ENCODE measurements at places on chromosomes 7 and 10.

DNA sequence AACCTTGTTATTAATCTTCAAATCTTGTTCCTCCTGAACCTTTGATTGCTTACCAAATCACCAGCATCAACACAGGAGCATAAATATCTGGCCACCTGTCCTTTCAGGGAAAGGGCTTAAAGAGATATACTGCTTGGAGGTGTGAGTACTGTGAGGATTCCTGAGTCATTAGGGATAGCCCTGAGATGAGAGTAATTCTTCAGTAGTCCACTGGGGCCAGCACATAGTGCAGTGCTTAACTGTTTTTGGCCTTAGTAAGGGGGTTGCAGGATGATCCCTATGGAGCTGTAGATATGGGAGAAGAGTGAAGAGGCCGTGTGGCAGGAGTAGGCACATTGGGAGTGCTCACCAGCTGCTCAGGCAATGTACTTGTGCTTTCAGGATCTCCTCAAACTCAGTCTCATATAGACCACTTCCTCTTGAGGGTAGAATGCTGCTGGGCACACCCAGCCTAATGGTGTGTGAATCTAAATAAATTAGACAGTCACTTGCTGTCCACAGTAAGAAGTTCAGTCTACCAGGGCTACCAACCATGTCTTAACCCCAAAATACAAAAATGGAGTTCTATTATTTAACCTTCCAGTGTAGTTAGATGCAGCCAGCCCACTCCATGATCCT, 26.5 kb upstream of the GPR141 start:
- DNase-seq = no peak

DNA sequence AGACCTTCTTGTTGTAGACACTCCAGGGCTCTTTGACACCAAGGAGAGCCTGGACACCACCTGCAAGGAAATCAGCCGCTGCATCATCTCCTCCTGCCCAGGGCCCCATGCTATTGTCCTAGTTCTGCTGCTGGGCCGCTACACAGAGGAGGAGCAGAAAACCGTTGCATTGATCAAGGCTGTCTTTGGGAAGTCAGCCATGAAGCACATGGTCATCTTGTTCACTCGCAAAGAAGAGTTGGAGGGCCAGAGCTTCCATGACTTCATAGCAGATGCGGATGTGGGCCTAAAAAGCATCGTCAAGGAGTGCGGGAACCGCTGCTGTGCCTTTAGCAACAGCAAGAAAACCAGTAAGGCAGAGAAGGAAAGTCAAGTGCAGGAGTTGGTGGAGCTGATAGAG, 5.5 kb downstream of the GIMAP7 start:
- no peak for DNase-seq

- DNase-seq = no peak
Measured at GRCh38 chr7:106795877-106796231, 69.2 kb upstream of the PIK3CG start.

- no peak for DNase-seq
Measured at GRCh38 chr10:51986516-51986915, 287.1 kb upstream of the CSTF2T start.

- DNase-seq = no peak
Measured at GRCh38 chr10:97003151-97003803, 171.2 kb downstream of the LCOR start.

GRCh38 chr7:2520131-2520760, 672 bp downstream of the LFNG start:
- no peak for DNase-seq

DNA sequence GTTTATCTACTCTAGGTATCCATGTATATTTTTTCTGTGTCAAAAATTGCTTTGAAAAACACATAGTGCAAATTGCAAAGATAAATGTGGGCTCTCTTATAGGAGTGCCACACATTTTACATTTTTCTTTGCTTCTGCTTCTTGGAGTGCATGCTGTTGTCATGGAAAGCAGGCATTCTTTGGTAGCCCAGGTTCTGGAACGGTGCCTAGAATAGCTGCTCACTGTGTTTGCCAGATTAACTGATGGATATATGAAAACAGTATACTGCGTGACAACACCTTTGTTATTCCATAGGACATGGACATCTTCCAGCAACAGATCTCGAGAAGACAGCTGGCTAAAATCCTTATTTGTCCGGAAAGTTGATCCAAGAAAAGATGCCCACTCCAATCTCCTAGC, 13.4 kb downstream of the NIPSNAP2 start:
- no peak for DNase-seq

DNA sequence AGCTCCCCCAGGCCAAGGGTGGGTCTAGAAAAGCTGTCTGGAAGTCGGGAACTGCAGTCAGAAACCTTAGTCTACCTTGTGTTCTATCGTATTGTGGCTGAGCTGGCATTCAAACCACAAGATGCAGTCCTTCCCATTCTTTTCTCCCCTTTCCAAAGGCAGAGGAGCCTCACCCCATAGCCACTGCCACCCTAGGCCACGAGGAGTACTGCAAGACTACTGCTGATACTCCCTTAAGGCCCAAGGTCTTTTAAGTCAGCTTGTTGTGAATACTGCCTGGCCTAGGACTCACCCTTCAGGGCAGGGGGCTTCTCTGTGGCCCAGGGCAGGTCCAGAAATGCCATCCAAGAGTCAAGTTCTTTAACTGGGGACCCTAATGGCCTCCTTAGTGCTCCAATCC, 214.5 kb upstream of the CNTNAP2 start:
- no peak for DNase-seq

DNA sequence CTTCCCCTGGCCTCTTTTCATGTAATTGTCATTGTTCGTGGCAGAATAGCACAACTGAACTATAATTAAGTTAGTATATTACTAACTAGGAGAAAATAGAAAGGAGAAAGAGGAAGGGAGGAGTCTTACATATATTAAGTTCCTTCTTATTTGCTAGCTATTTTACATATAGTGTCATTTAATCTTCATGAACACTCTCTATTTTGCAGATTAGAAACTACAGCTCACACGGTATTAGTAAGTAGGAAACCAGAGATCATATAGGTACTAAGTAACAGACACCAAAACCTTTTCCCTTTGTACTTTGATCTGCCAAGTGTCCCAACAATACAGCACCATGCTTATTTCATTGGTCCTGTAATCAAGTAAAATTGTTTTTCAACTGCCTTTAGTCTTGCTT, 202.4 kb upstream of the HPS1 start:
- DNase-seq = no peak

GRCh38 chr10:36067748-36068147, 425.7 kb upstream of the FZD8 start:
- no peak for DNase-seq

- DNase-seq = no peak
Measured at GRCh38 chr7:1839701-1840100, 169.6 kb downstream of the ELFN1 start.

- DNase-seq = no peak
Measured at GRCh38 chr7:151758622-151759540, 118.0 kb downstream of the PRKAG2 start.

- DNase-seq = no peak
Measured at GRCh38 chr10:52028523-52028858, 285.6 kb upstream of the DKK1 start.

- no peak for DNase-seq
Measured at GRCh38 chr7:44988701-44989100, 9.9 kb upstream of the MYO1G start.

DNA sequence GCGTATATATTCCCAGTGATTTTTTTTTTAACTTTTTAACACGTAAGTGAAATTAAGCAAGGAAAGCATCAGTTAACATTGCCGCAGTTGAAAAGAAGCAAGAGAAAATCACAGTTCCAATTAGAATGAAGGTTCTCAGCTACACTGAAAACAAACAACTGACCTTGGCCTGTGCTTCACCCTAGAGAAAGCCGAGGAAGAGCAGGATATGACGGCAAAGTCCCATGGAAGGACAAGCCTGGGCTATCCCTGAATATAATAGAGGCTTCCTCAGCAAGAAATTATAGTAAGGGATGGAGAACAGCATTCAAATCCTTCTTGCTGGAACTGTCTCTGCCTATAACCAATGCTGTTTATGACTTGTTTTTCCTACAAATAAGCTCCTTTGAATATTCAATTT, 83.0 kb upstream of the INHBA start:
- no peak for DNase-seq

DNA sequence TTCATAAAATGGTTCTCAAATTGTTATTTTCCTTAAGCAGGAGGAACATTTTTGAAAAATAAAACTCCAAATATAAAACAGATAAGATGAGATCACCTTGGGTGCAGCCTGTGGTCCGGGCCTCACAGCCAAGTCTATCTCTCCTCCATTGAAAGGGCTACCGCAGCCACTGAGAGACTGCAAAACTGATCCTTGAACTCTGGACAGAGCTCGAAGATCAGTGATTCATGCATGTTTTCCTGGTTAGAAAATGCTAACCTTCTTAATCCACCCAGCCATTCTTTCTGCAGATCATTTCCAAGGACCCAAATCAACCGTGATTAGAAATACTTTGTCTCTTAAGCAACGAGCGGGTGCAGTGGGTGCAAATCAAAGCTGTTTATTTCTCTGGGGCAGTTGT, 378.8 kb downstream of the PLXDC2 start:
- no peak for DNase-seq

DNA sequence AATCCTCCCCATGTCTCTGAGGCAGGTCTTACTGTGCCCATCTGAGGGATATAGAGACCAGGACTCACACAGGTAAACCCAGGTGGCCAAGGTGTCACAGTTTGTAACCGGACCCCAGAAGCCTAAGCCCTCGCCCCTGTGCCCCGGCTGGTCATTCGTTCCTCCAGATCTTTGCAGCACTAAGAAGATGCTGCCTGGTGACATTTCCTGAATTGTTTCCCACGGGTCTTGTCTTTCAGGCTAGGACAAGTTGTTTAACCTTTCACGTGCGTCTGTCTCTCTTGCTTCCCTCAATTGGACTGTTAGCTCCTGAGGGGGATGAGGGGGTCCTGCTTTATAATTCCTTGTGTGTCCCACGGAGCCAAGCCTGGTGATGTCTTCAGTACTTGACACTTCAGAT, 158.0 kb downstream of the KCNMA1 start:
- DNase-seq = no peak

- no peak for DNase-seq
Measured at GRCh38 chr10:35140126-35140525, 13.5 kb downstream of the CREM start.

- DNase-seq = no peak
Measured at GRCh38 chr10:89478085-89478738, 57.2 kb downstream of the SLC16A12 start.

- DNase-seq = no peak
Measured at GRCh38 chr7:91496251-91496820, 232.1 kb downstream of the FZD1 start.

- DNase-seq = no peak
Measured at GRCh38 chr7:151312356-151312755, 29.3 kb upstream of the NUB1 start.

DNA sequence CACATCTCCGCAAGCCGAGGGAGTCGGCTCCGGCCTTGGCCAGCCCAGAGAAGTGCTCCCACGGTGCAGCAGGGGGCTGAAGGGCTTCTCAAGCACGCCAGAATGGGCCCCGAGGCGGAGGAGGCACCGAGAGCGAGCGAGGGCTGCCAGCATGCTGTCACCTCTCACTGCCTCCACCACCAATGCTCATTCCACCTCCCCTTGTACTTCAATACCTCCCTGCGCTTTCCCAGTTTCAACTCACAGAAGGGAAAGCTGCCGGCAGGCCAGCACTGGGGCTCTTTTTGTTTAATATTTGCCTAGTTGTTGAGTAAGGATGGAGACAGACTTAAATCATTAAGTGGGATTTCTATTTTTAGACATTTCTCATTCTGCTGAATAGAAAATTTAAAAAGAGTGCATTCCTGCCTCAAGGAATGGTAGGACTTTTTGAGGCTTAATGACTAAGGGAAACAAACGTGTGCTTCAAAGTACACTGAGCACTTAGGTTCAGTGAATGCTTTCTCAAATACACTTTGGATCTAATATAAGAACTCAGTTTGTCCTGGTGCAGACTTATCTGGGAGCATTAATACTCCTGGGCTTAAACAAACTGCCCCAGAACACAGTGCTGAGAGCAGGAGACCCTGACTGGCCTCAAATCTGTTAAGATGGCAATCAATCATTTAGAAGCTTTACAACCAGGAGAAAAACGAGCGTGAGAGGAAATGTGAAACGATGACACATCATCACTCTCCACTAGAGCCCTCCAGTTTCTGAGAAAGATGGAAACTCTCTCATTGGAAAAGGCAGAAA, 131.2 kb downstream of the RALA start:
- no peak for DNase-seq

- DNase-seq = no peak
Measured at GRCh38 chr10:26508016-26508415, 69.9 kb downstream of the APBB1IP start.

DNA sequence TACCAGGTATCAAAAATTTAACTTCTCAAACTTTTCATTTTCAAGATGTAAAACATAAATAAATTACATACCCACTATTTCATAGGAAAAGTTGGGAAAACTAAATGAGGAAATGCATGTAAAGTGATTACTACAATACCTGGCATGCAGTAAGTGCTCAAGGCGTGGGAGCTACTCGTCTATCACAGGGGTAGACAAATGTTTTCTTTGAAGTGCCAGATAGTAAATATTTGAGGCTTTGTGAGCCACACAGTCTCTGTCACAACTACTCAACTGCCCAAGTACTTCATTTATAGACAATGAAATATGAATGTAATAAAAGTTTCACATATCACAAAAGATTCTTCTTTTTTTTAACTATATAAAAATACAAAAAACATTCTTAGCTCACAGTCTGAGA, 96.4 kb upstream of the PCGF5 start:
- no peak for DNase-seq

DNA sequence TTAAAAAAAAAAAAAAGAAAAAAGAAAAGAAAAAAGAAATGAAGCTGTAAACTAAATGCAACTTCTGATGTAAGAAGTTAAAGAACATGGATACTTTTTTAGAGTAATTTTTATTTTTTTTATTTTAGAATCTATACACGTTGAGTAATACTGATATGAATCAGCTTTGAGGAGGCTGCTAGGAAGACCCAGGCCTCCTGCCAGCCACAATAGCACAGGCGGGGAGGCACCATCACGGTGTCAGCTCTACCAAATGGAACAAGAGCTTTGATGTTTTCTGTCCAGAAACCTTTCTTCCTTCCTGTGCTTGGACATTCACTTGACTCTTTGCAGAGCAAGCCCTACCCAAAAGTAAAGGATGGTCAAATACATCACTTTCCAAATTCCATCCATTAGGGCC, 45.3 kb upstream of the EGR2 start:
- DNase-seq = no peak

DNA sequence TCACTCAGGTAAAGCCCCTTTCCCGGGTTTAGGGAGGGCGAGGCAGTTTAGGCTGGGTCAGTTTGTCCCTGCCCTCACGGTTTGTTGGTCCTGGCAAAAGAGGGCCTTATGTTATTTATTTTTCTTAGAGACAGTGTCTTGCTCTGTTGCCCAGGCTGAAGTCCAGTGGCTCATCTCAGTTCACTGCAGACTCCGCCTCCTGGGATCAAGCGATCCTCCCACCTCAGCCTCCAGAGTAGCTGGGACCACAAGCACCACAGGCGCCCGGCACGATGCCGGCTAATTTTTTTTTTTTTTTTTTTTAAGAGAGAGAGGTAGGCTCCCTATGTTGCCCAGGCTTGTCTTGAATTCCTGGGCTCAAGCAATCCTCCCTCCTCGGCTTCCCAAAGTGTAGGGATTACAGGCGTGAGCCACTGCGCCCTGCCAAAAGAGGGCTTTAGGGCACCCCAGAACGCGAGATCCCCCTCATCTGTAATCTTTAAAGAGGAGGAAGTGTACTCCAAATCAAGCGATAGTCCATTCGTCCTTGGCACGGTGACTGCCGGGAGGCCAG, 626 bp upstream of the BMS1 start:
- no peak for DNase-seq
